ENCODE measurements at places on chromosomes 2 and 18.

- no peak for DNase-seq
Observed at GRCh38 chr18:8537400-8537799, 71.8 kb upstream of the RAB12 start.

GRCh38 chr2:183292028-183292427 is 167.8 kb downstream of the NUP35 start:
- no peak for DNase-seq

GRCh38 chr2:113112441-113112840 is 15.0 kb upstream of the IL1RN start:
- no peak for DNase-seq

DNA sequence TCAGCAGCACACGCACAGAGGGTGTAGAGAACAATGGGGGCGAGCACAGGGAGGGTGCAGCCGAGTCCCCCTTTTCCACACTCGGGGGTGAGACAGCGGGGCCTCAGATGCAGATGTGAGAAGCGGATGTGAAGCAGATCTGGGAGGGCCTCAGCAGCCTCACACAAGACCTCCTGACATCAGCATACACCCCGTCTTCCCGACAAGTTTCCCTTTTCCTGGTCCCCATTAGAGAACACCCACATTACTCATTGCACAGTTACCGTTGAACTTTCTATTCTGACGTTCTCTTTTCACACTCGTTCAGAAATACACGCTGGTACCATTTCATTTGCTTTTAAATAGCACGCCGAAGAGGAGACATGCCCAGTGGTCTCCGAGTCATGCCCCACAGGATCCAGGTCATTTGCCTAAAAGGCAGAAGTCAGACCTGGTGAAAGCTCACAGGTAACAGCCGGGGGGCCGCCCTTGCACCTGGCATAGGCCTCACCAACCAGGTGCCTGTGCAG is 129.5 kb upstream of the ID2 start:
- no peak for DNase-seq

Data from CD4-positive, alpha-beta T cell treated with Interleukin-6 at 100 ng/mL for 8 hours (primary cell).